ENCODE measurements at places on chromosomes 1 and 21. TPM values are rescaled to one million over a fixed set of nuclear protein-coding genes. Genes with fewer than 3 reads are reported as not detected.

The STIL gene
- total RNA-seq, result 26.2 TPM

The MYCL gene
- total RNA-seq, result 4.0 TPM

DNA sequence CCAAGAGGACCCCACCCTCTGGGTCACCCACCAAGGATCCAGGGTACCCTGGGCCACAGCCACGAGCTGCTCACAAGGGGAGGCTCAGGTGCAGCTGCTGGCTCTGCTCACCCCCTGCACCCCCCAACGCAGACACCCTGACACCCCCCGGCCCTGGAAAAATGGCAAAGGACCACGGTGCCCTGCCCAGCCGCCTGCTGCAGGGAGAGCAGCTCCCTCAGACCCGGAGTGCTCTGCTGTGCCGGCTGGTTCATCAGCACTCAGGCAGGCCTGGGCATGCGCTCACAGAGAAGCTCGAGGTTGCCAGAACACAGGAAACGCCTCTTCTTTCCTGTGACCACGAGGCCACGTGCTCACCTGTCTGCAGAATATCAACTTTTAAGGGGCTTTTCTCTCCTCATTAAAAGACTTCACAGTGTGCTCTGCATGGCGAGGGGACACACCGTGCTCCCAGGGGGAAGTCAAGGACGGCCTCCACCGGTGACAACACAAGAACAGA is 4.3 kb upstream of the C1QTNF12 start:
- DNase-seq, result no peak

- DNase-seq, result peak; percentile 83
Measured at GRCh38 chr1:240888039-240888786, 276.3 kb upstream of the GREM2 start.

DNA sequence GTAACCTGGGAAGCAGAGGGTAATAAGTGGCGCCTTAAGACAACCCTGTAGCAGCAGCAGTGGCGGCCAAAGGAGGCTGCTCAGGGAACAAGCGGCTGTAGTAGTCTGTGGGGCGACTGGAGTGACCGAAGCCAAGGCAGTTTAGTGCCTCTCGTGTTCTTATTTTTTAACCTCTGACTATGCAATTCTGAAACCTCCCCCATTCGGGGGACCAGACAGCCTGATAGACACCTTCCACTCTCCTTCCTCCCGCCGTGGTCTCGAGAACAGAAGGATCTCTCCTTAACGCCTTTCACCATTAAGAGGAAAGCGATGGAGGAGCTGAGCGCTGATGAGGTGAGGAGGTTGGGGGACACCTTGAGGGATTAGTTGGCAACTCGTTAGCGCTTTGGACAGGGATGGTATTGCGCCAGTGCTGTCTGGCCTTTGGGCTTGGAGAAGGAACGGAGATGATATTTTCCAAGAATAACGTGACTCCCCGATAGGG is 644 bp downstream of the UBE4B start:
- peak; percentile 46 for DNase-seq

GRCh38 chr1:207239874-207240273 is 81.6 kb upstream of the CD55 start:
- DNase-seq, result no peak

The AXDND1 gene
- total RNA-seq, result not detected

GRCh38 chr1:160206036-160206389 is 829 bp downstream of the PEA15 start:
- DNase-seq, result peak; percentile 70

DNA sequence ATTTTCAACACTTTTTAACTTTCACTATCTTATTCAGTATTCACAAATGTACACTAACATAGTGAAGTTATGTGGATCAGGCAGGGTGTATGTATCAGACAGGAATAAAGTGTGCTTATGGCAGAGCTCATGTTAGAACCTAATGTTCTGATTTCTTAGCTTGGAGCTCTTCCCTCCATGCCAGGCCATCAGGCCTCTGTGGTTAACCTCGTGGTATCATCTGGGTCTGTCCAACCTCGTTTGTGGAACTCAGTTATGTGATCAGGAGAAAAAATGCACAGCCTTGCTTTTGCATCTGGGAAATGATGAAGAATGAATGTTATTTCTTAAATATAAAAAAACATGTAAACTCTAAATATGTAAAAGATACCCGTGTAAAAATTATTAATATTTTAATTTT is 86.9 kb downstream of the MPZL1 start:
- DNase-seq, result no peak

The EXO1 gene
- 53.6 TPM for total RNA-seq

DNA sequence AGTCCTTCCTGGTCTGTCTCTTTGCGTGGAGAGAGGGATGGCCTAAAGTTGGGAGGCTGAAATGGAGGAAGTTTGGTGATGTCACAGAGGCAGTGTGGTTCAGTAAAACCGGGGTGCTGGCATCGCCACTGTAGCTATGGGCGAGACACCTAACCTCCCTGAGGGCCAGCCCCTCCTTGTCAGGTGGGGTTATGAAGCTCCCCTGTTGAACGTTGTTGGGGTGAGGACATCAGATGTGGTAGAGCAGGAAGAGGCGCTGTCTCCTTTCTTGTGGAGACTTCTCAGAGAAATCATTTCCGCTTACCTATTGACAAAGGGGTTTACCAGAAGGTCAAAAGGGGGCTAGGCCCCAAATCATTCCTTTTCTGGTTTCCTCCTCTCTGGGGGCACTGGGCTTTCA is 294.7 kb downstream of the SIPA1L2 start:
- DNase-seq, result no peak

The CD2 gene
- total RNA-seq, result not detected

The MXRA8 gene
- total RNA-seq, result 29.0 TPM

DNA sequence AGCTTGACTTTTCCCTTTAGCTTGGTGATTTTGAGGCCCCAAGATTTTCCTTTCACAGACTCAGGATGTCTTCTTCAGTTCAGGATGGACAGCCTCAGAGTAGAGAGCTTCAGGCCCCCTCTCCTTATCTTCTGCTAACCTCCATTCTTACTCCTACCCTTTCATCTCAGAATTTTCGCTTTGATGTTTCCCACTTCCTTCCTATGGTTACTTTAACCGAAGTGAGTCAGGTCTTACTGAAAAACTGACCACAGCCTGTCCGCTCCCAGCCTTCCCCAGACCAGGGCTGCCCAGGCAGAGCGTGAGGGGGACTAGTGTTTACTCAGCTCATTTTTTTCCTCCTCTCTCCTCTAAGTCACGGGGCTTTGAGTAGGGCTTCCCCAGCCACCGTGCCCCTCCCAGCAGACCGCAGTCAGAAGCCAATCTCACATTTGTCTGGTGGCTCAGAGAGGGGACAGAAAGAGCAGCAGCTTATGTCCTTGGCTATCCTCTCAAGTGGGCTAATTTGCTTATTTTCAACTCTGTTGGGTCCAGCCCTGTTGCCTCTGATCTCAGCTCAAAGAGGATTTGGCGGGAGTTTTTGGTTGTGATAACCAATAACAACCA is 4.2 kb upstream of the IL19 start:
- DNase-seq, result peak; percentile 91

All from PC-3 (cell line).